ENCODE measurements at places on chromosomes 4 and X. TPM values are rescaled to one million over a fixed set of nuclear protein-coding genes. Genes with fewer than 3 reads are reported as not detected.

The CYSLTR1 gene
- total RNA-seq, result not detected

The SPANXB1 gene
- not detected for total RNA-seq

- H3K4me1 ChIP-seq, result no peaks in the 10 kb centered on the region
- H3K4me3 ChIP-seq, result no peak overlapping the region
- no peaks in the 10 kb centered on the region for H3K36me3 ChIP-seq
These were observed 80.5 kb downstream of the CASP3 start for GRCh38 chr4:184568770-184569169.

The PPARGC1A gene
- total RNA-seq, result 0.53 TPM

GRCh38 chrX:119090627-119091026 lies 17.8 kb downstream of the CT47C1 start:
- H3K36me3 ChIP-seq, result no peaks in the 10 kb centered on the region
- H3K27me3 ChIP-seq, result peaks cover 2% of the 10 kb centered on the region
- H3K27ac ChIP-seq, result no peak overlapping the region
- DNase-seq, result no peak
- no peaks in the 10 kb centered on the region for H3K4me1 ChIP-seq

DNA sequence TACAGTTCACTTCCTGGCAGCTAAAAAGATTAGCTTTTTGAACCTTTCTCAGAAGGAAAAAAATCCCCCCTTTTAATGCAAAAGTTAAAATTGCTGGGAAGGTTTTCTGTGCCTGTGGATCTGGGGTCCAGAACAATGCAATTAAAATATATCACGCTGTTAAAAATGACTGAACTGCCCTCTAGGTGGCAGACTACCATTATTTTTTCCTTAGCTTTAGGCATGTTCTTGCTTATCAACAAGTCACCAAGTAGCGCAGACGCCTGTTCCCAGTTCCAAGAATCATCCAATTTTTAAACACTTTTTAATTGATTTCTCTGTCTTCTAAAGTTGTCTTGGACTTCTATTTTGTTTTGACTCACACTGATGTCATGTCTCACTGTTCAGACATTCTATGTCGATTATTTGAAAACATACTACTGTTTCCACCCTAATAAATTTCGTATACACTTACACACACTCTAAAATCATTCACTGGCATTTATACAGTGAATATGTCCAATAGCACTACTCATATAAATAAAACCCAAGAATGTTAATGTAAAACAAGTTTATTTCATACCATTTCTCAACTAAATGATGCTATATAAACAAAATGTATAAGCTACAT lies 661.6 kb downstream of the RAPGEF2 start:
- DNase-seq, result peak; percentile 49
- peaks cover 23% of the 10 kb centered on the region for H3K4me1 ChIP-seq
- H3K27me3 ChIP-seq, result no peaks in the 10 kb centered on the region
- H3K36me3 ChIP-seq, result no peaks in the 10 kb centered on the region
- no peak overlapping the region for H3K4me3 ChIP-seq

The PCDH11X gene
- 0.31 TPM for total RNA-seq

The TMEM255A gene
- 4.6 TPM for total RNA-seq

The CCDC149 gene
- 10.2 TPM for total RNA-seq

The NWD2 gene
- not detected for total RNA-seq

DNA sequence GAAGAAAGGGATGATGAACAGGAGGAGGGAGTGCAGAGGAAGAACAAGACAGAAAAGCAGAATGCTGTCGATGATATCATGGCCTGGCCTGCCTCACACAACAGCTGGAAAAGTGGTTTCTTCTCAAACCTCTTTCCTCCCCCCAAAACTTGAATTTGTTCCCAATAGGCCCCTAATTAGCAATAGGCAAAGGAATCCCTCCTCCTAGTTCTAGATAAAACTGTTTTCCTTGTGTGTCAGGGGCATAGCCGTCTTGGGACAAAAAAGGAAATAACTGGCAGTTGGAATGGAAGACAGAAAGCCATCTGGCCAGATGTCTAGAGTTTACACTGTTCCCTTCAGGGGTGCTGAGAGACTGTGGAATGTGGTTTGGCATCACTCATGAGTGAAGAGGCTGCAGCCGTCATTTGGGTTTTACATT lies 177.8 kb upstream of the C1QTNF7 start:
- DNase-seq, result peak; percentile 7
- no peaks in the 10 kb centered on the region for H3K36me3 ChIP-seq
- no peaks in the 10 kb centered on the region for H3K27me3 ChIP-seq
- no peak overlapping the region for H3K27ac ChIP-seq
- peaks cover under 1% of the 10 kb centered on the region for H3K4me1 ChIP-seq
- no peak overlapping the region for H3K4me3 ChIP-seq

The NLRP2B gene
- total RNA-seq, result not detected

DNA sequence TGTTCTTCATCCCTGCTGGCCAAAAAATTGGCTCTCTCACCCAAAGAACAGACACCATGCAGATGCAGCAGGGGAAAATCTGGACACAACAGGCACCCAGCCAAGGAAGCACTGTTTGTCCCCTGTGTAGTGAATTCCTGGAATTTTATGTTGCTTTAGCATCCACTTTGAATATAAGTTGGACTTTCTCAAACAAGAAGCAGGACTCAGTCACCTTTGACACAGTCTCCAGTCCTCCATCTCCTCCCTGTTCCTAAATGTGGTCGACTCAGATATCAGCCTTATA lies 11.8 kb downstream of the ZNF182 start:
- peaks cover 5% of the 10 kb centered on the region for H3K36me3 ChIP-seq
- peaks cover 10% of the 10 kb centered on the region for H3K4me1 ChIP-seq
- H3K4me3 ChIP-seq, result no peak overlapping the region
- no peak for DNase-seq
- no peaks in the 10 kb centered on the region for H3K27me3 ChIP-seq

The CHIC1 gene
- total RNA-seq, result 11.9 TPM

The UNC5C gene
- 5.7 TPM for total RNA-seq

The CACNA1F gene
- total RNA-seq, result not detected

The TLR2 gene
- 0.79 TPM for total RNA-seq

The CFI gene
- total RNA-seq, result not detected

DNA sequence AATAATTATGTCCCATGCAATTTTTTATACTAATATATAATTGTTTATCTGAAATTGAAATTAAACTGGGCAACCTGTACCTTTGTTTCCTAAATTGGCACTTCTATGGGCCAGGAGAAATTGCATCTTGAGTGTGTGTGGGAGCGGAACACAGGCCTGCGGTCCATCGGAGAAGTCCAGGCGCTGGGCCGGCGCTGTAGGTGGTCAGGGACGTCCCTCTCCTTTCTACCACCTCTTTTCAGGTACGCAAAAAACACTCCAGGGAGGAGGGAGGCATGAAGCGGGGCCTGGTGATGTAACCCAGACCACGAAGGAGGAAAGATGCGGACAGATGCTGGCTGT lies 717 bp downstream of the MGAT4D start:
- H3K36me3 ChIP-seq, result no peaks in the 10 kb centered on the region
- peaks cover 29% of the 10 kb centered on the region for H3K27me3 ChIP-seq
- peaks cover 6% of the 10 kb centered on the region for H3K4me1 ChIP-seq
- H3K27ac ChIP-seq, result no peak overlapping the region

DNA sequence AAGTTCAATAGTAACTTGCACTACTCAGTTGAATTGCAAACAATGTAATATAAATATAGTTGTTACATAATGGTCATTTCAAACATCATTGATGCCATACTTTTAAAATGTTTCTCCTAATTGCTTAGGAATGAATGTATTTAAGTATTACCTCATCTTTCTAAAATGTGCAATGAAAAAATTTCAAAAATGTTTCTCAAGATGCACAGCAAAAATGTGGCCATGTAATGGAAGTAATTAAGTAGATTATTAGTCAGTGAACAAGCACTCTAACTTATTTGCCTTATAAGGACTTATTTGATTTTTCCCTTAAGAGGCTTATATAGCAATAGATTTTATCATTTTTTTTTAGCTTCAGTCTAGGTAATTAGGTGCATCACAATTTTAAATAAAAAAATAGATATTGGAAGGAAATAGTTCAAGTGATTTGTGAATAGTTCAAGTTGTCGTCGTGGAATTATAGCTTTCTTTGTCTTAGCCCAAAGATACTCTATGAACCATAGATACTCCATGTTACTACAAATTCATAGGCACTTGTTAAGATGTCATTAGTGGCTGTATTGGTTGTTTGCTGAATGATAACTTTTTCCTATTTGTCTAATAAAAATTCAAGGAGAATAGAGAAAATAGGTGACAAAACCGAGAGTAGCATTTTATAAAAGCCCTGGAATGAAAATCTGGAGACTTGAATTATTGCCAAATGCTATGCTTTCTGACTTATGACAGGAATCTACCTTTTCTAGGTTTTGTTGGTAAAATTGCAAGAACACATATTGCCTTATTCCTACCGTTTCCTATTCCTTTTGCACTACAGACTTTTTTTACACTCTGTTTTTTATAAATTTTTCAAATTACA lies 118.5 kb downstream of the TLL1 start:
- H3K36me3 ChIP-seq, result no peaks in the 10 kb centered on the region
- no peak overlapping the region for H3K27ac ChIP-seq
- H3K27me3 ChIP-seq, result no peaks in the 10 kb centered on the region
- H3K4me3 ChIP-seq, result no peak overlapping the region

The UGT2B10 gene
- not detected for total RNA-seq

GRCh38 chr4:94621491-94622080 lies 136.2 kb upstream of the BMPR1B start:
- H3K4me3 ChIP-seq, result no peak overlapping the region
- peaks cover 29% of the 10 kb centered on the region for H3K36me3 ChIP-seq
- H3K4me1 ChIP-seq, result no peaks in the 10 kb centered on the region
- H3K27me3 ChIP-seq, result no peaks in the 10 kb centered on the region
- no peak for DNase-seq

The GASK1B gene
- 25.8 TPM for total RNA-seq

The RADX gene
- 3.0 TPM for total RNA-seq

DNA sequence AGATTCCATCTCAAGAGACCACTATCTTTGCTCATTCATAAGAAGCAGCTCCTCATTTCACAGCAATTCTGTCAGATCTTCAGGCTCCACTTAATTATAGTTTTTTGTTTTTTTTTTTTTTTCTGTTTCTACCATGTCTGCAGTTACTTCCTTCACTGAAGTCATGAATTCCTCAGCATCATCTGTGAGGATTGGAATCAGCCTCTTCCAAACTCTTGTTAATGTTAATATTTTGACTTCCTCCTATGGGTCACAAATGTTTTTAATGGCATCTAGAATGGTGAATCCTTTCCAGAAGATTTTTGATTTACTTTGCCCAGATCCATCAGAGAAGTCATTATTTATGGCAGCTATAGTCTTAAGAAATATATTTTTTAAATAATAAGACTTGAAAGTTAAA lies 53.1 kb downstream of the BMP2K start:
- DNase-seq, result peak; percentile 46
- peaks cover 5% of the 10 kb centered on the region for H3K4me1 ChIP-seq
- peaks cover 11% of the 10 kb centered on the region for H3K36me3 ChIP-seq
- no peak overlapping the region for H3K27ac ChIP-seq

DNA sequence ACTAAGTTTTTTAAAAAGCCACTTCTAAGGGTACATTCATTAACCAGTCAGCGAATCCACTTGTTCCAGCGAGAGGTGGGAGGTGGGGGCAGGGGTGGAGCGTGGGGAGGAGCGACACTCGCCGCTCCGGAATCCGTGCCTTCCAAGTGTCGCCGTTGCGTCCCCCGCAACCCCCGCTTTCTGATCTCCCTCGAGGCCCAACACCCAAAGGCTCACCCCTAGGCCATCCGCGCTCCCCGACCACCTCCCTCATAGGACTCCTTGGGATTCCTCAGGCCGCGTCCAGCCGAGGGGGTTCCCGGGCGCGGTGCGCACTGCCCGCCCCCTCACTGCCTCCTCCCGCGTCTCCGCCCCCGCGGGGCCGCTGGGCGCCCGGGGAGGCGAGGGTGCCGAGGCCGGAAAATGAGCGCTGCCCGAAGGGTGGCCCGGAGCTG lies 108.1 kb upstream of the STOX2 start:
- H3K4me1 ChIP-seq, result peaks cover 5% of the 10 kb centered on the region
- H3K27ac ChIP-seq, result no peak overlapping the region

DNA sequence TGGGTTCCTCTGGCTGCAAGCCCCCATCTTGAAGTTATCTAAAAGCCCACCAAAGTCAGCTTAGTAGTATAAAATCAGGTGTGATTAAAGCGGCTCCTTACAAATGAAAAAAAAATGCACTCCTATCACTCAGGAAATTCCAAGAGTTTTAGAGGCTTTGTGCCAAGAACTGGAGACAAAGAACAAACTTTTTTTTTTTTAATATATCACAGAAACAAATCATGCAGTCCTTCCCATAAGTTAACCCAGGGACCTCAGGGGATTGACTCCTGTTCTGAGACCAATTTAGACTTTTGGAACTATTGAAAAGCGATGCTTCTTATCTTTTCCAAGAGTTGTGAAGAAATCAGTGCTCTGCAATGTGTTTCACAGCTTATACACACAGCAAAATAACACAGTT lies 53.6 kb downstream of the HHIP start:
- H3K27ac ChIP-seq, result peak overlapping the region; percentile 33
- peaks cover 32% of the 10 kb centered on the region for H3K4me1 ChIP-seq
- no peaks in the 10 kb centered on the region for H3K27me3 ChIP-seq
- H3K36me3 ChIP-seq, result peaks cover 6% of the 10 kb centered on the region
- no peak overlapping the region for H3K4me3 ChIP-seq
- DNase-seq, result peak; percentile 72

The ERAS gene
- total RNA-seq, result not detected

DNA sequence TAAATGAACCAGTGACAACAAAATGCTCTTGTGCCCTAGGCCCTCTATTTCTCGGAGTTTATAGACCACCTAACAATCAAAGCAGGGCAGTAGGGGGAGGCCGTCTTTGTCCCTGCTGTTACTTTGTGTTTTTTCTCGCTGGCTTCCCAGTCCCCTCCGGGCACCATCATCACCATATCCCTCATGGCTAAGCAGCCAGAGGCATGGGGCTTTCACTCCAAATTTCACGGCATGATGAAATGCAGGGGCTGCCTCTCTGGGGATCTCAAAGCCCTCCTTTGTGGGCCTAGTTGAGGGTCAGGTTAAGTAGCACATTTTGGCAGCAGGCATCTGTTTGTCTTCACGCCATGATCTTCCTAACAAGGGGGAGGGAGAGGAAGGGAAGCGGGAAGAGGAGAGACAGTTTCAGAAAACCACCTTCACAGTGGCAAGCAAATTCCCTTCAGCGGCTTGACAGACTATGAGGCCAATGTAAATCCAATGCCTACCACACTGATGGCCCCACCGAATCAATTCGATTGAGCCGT lies 91.9 kb downstream of the ANOS1 start:
- DNase-seq, result no peak
- H3K27ac ChIP-seq, result no peak overlapping the region
- no peaks in the 10 kb centered on the region for H3K36me3 ChIP-seq
- no peak overlapping the region for H3K4me3 ChIP-seq

- H3K36me3 ChIP-seq, result peaks cover 18% of the 10 kb centered on the region
- DNase-seq, result no peak
- H3K4me1 ChIP-seq, result no peaks in the 10 kb centered on the region
These were observed 173.9 kb downstream of the WDFY3 start for GRCh38 chr4:84792366-84793301.

- no peak overlapping the region for H3K27ac ChIP-seq
- H3K27me3 ChIP-seq, result no peaks in the 10 kb centered on the region
- no peak overlapping the region for H3K4me3 ChIP-seq
- no peaks in the 10 kb centered on the region for H3K4me1 ChIP-seq
These were observed 202.4 kb downstream of the IDS start for GRCh38 chrX:149302705-149303104.

The PABPC5 gene
- 2.4 TPM for total RNA-seq

GRCh38 chrX:77548751-77549150 lies 101.6 kb downstream of the FGF16 start:
- H3K27ac ChIP-seq, result no peak overlapping the region
- H3K4me3 ChIP-seq, result no peak overlapping the region
- no peaks in the 10 kb centered on the region for H3K4me1 ChIP-seq
- no peak for DNase-seq
- H3K27me3 ChIP-seq, result no peaks in the 10 kb centered on the region

Measured in astrocyte (in vitro differentiated cells and primary cell).